ENCODE measurements at places on chromosomes 4 and X.

- DNase-seq: no peak
These were observed 312.2 kb downstream of the DCTD start for GRCh38 chr4:182604953-182605352.

GRCh38 chr4:54100595-54101189 is 729 bp downstream of the GSX2 start:
- DNase-seq: no peak

DNA sequence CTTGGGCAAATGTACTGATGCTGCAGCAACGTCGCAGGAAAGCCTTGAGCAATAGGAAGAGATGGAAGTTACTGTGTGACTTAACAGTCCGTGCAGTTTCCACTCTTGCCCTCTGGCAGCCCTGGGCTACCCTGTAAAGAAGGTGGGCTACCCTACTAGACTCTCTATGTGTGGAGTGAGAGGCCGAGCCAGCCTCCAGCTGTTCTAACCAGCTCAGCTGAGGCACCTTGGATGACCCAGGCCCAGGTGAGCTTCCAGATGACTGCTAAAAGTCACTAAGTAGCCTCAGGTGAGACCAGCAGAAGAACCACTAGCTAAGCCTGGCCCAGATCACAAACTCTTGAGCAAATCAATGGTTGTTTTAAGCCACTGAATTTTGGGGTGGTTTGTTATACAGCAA is 34.9 kb upstream of the PPP2R2C start:
- DNase-seq: no peak

DNA sequence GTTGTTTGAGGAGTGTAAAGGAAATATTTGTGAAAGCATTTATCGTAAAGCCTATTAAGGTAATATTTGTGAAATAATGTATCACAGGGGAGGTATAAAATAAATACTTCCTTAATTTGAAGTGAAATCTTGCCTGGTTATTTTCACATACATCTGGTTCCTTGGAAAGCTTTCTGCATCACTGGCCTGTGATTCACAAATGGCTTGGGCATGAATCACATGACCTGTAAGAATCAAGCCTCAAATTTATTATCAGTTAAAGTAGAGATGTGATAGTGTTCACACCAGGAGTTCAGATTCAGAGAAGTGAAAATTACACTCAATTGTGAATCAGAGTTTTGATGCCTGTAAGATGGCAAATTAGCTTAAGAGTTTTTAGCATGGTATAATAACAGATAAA is 1911.4 kb downstream of the STIM2 start:
- no peak for DNase-seq

- no peak for DNase-seq
These were observed 653.9 kb upstream of the AADAT start for GRCh38 chr4:170743633-170744032.

- no peak for DNase-seq
These were observed 107.6 kb upstream of the FAM9C start for GRCh38 chrX:13151828-13152517.

DNA sequence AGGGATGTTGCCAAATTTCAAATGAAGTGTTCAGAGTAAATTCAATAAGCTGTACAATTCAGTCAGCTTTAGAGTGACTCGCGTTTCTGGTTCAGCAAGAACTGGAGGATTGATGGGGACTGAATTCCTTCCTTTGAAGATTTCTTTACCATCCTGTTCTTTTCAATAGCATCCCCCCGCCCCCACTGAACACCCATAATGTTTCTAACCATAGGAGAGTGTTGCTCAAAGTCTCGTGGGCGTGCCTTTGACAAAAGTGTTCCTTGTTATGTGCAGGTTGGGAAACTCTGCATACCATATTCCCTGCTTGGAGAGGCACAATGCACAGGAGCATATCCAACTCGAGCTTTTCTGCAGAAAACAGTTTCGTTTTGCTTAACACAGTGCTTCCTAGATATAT is 323.5 kb upstream of the CASK start:
- DNase-seq: no peak

DNA sequence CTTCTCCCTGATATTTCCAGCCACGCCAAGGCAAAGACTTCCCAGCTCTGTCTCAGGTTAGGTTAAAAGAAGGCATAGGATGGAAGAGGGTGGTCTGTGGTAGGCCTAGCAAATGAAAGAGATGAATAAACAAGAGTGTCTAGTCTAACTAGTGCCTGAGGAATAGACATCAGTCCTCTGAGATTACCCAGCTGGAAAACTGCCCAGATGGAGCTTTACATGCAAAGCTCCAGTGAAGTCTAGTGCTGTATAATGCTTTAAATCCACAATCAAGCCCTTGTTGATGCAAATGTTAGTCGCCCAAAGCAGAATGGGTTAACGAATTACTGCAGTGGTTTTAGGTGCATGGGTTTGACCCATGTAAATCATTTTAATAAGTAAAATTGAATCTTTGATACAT is 24.8 kb upstream of the GUCY1B1 start:
- DNase-seq: no peak

- no peak for DNase-seq
These were observed 615.4 kb upstream of the GALNT7 start for GRCh38 chr4:172553216-172553615.

- DNase-seq: no peak
These were observed 167.1 kb upstream of the CENPE start for GRCh38 chr4:103365285-103365684.

DNA sequence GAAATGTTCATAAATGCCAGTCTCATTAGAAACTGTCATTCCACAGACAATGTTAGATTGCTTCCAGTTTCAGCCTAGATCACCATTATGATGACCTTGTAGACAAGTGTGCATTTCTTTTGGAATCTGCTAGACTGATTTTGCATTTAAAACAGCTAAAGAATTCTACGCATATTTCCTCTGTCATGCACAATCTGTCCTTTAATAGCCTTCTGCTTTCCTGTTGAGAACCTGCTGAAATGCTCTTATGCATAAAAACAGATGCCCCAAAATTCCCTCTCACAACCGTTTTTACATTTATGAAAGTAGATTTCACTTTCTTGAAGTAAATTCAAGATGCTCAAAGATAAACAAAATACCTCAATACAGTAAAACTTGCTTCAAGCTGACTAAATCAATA is 673.3 kb downstream of the GALNTL6 start:
- no peak for DNase-seq

DNA sequence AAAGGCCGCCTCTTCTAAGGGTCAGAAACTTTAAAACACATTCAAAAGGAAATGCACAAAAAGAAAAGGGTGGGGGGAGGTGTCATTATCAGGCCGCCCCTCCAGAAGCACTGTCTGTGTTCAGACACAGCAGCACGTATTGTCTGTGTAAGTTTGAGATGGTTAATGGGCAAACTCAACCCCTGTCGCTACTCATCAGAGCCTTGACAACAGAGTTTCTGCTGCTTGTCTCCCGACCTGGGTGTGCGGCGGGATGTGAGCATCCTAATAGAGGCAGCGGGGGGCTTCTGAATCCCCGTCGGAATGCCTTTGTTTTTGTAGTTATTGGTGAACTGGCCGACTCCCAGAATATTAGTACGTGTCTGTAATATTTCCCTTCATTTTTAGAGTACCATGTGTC is 158.9 kb downstream of the DCTD start:
- DNase-seq: no peak

DNA sequence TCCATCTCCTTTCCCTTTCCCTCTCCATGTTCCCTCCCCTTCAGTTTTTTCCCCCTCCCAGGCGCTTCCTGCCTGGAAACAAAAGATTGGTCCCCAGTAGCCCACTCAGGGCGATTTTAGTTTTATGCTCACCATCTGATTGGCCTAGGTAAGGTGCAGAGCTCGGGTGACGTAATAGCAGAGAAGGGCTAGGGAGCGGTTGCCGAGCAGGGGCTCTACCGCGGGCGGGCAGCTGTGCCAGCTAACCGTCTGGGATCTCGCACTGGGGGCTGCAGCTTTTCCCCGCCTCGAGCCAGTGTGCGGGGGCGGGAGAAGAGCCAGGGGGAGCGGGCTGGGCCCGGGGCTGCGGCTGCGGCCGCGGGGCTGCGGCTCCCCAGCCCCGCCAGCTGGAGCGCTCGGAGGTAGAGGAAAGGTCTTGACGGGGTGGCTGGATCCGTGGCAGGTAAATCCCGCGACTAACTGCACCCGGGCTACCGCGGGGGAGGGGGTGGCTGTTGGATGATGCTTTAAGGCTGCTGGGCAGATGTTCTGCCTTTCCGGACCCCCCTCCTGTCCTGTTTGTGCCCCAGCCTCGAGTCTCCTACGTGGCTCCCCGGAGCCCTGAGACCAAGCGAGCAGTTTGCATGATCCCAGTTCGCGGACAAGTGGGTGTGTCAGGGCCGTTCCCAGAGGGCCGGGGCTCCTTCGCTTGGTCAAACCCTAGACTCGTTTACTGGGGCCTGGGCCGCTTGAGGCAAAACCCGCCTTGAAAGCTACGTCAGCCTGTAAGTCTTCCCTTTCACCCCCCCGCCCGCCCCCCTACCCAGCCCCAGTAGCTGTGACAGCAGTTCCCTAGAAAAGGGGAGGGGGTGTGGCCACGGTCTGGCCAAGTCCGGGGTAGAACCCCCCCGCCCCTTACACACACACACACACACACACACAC is at the start of gene PAK3:
TSS of gene PAK3 (plus strand) at position 218 of the 922 bp plus-strand sequence. CDS start 26,913 bp downstream, outside the sequence.
- peak; percentile 10 for DNase-seq

- no peak for DNase-seq
These were observed 57.5 kb downstream of the TEC start for GRCh38 chr4:48212165-48212564.

DNA sequence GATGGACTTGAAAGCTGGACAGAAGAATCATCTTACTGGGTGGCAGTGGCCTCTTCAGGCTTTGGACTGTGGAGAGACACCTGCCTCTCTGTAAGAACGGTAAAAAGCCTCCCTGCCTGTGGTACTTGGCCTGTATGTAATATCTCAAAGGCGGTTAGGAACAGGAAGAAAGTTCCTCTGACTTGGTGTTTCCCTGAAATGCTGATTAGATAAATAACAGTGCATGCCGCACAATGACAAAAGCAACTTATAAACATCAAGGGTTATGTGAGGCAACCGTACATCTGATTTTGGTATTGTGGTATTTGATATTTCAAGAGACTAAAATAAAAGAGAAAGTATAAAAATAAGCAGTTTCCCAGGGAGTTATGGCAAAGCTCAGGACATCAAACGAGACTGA is 92.4 kb upstream of the SORBS2 start:
- DNase-seq: no peak

DNA sequence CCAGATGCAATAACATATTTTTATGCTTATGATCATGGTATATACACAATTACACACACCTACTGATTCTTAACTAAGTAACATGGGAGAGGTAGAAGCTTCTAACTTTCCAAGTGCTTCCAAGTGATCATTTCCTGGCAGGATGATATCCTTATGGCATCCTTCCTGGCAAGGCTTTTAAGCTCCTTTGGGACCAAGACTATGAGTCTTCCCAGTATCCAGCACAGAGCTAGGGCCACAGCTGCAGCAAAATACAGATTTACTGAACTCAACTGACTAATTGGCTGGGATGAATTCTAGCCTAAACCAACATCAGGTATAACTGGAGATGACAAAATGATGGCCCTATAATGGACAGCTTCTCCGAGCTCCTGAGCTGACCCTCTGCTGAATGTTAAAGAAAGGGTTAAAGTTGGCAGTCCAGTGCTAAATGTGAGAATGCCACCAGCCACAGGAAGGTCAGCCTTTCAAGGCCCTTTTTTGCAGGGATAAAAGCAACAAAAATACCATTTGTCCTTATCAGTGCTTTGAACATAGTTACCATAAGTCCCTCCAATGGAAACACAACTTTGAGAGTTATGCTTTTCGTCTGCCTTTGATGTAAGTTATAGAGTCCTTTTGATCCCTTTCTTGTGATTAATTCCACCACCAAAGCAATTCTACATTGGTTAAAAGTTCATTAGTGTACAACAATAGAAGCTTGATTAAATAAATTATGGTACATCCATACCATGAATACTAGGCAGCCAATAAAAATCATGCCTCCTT is 73.4 kb downstream of the MGST2 start:
- no peak for DNase-seq

DNA sequence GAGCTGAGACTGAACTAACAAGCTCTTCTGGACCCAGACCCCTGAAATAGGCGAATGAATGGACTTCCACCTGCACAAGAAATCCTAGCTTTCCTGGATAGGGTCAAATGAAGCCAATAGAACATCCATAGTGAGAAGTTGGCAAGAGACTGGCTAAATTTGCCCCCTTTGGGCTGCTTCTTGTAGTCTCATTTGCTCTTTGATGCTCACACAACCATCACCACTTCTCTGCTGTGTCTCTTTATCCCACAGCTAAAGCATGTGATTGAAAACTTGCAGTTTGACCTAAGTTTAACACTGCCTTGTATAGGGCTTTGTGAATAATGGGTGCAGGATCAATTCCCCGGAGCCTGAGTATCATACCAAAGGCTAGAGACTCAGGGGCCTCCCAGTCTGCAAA is 38.2 kb downstream of the NLGN3 start:
- no peak for DNase-seq

GRCh38 chrX:39430551-39430950 is 629.3 kb downstream of the MID1IP1 start:
- no peak for DNase-seq

DNA sequence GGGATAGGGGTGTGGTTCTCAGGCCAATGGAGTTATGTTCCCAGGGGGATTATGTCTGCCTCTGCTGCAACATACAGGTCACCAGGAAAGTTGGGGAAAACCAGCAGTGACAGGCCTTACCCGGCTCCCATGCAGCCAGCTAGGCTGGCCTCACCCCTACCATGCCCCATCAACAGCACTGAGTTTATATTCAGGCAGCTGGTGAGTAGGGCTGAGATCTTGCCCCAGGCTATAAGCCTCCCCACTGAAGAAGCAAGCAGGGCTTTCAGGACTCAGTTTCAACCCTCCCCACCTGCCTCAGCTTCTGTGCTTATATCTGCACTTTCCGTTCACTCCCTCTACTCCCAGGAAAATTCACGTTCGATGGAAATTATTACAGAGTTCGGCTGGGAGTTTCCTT is 122.4 kb upstream of the PGRMC2 start:
- DNase-seq: no peak

DNA sequence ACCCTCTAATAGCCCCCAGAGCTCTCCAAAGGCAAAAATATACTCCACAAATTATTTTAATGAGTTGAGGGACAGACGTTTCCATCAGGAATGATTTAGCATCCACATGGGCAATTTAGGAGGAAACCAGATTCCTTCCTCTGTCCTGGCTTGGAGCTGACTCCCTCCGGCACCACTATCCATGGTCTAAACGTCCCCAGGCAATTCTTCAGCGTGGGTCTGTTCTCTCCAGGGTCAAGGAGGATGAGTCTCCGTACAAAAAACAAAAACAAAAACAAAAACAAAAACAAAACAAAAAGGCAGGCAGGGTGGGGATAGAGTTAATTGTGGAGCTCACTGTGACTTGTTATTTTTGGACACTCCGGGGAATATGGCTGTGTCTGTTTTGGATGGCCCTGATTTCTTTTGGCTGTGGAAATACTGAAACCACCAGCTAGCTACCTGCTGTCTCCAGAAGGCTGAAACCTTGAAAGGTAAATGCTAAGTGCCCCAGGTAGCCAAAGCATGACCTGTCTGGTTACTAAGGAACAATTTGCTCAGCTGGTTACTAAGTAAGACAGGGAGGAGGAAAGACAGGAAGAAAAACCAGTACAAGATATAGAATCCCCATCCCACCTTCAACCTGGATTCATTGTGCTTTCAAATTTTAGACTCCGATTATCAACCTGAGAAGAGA is 419.1 kb upstream of the LCORL start:
- DNase-seq: no peak

GRCh38 chr4:24578364-24578763 is 6.0 kb downstream of the DHX15 start:
- DNase-seq: no peak

- no peak for DNase-seq
These were observed 3.0 kb downstream of the ATP11C start for GRCh38 chrX:139929876-139930275.

GRCh38 chrX:69844636-69845035 is 205.1 kb downstream of the AWAT2 start:
- no peak for DNase-seq
